ENCODE measurements at places on chromosomes 1 and 21.

DNA sequence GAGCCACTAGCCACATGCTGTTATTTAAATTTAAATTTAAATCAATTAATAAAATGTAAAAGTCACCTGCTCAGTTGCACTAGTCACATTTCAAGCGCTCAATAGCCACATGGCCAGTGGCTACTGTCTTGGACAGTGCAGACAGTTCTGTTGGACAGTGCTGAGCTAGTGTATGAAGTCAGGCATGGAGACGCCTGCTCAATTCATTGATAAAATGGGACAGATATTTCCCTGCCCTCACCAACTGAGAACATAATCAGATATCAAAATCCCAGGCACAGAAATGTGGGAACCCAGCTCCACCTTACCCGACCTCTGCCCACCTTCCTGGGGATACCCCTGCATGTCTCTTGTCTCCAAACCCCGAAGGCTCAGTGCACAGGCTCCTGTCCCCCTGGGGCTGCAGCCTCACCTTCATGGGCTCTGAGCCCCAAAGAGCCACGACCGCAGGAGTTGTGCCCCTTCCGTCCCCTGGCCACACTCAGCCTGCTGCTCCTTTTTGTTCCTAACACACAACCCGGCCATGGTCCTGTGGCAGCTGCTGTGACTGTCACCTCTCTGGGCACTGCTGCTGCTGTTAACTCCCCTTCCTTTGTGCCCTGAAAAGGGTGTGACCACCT, 63.5 kb downstream of the TCP10L start:
- no peak for DNase-seq

DNA sequence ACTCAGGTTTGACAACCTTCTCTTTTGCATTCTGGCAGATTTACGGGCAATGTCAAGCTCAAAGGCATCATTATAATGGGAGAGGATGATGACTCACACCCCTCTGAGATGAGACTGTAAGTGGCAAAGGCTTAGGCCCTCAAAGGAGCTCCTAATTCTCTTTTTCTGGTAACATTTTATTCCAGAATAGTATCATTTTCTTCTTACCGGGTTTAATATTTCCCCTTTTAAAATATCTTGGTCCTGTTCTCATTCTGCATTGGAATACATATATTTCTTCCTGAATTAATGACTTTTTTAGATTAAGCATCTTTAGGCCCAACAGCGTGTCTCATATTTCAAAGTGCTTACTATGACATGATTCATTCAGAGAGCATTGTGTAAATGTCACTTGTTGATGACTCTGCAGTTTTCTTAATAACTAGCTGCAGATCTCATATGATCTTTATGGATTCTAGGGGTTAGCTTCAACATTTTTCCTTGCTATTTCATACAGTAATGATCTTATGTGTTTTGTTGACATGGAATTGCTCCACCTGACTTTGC, 1.7 kb downstream of the PITHD1 start:
- DNase-seq: no peak

DNA sequence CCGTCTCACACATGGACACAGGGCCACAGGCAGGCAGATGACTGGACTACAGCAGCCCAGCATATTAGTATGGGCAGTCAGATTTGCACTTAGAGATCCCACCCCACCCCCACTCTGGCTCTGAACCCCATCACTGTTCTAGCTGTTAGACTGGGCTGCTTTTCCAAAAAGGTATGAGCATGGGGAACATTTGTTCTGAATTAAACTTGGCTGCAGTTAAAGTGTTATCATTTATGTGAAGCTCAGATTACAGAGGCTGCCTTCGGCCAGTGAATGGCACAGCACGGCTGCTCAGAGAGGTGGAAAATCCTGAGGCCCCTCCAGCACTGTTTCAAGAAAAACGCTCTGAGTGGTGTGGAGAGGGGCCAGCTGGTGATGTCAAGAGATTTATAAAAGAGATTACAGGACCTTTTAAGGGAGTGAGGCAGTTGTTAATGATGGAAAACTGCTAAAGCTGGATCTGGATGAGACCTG, 6.9 kb upstream of the NOS1AP start:
- DNase-seq: no peak

DNA sequence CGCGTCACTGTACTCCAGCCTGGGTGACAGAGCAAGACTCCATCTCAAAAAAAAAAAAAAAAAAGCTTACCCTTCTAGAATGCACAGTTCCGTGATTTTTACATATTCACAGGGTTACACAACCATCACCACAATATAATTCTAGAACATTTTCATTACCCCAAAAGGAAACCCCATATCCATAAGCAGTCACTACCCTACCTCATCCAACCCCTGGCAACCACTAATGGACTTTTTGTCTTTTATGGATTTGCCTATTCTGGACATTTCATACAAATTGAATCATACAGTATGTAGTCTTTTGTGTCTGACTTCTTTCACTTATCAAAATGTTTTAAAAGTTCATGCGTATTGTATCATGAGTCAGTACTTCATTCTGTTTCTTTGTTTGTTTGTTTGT, 22.8 kb downstream of the SYF2 start:
- no peak for DNase-seq

GRCh38 chr1:203295796-203296195, 9.5 kb upstream of the BTG2 start:
- no peak for DNase-seq

DNA sequence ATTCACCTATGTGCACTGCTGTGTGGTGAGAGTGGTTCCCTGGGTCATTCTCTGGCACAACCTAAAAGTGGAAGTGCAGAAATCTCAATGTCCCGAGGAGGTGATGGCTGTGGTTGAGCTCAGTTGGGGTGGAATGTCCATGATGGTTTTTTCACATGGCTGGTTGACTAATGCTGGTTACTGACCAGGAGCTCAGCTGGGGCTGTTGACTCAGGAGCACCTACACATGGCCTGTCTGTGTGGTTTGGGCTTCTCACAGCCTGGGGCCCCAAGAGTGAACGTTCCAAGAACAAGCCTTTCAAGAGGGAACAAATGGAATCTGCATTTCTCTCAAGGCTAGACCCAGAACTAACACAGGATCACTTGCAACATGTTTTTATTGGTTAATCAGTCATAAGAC, 6.4 kb upstream of the KANK4 start:
- DNase-seq: no peak

GRCh38 chr1:189269011-189269410, 1208.7 kb downstream of the BRINP3 start:
- no peak for DNase-seq

GRCh38 chr1:218573925-218574324, 228.8 kb downstream of the TGFB2 start:
- no peak for DNase-seq

DNA sequence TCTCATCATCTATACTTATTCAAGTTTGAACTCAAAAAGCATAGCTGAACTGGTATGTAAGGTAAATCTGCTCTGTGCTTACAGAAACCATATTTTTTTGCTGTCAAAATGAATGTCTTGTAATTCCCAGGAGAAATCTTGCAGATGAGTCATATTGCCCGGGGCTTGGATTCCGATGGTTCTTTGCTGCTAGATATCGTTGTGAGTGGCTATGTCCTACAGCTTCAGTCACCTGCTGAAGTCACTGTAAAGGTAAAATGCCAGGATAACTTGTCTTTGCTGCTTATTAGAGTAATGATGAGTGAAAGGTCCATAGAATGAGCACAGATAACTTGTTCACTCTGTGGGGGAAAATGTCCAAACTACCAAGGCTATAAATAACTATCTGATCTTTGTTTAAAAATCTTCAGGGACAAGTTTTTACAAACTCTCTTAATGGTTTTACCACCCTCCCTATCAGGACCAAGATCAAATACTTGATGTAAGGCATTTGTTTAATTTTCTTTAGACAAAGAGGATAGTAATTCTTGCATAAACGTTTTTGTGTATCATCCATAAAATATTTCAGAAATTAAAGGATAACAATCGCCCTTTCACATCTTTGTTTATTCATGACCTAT, 222.3 kb downstream of the TPR start:
- no peak for DNase-seq

DNA sequence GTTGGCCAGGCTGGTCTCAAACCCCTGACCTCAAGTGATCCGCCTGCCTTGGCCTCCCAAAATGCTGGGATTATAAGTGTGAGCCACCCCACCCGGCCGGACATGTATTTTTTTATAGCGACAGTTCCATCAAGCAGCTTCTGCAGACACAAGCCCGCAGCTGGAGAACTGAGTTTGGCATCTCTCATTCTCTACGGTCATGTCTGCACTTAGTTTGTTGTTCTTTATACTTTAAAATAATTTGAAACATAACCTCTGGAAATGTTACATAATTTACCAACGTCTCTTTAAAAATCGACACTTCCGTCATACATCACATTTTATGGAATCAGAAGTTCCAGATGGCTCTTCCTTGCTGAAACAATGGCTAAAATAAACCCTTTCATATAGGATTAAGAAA, 183.6 kb downstream of the DYRK1A start:
- no peak for DNase-seq

DNA sequence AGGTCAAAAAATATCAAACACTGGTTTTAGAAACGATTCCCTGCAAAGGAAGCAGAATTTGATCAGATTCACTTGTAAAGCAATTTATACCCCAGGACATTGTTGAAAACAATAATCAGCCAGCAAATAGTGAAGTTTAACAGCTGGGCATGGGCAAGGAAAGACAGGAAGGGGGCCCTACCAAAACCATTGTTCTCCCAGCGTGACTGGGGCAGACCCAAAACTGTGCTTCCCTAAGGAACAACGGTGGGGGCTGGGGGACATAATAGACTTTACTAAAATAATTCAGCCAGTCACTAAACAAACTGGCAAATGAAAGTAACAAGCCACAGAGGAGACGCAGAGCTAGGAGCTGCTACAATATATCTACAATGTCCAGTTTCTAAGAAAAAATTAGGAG, 100.2 kb downstream of the AHCTF1 start:
- no peak for DNase-seq

DNA sequence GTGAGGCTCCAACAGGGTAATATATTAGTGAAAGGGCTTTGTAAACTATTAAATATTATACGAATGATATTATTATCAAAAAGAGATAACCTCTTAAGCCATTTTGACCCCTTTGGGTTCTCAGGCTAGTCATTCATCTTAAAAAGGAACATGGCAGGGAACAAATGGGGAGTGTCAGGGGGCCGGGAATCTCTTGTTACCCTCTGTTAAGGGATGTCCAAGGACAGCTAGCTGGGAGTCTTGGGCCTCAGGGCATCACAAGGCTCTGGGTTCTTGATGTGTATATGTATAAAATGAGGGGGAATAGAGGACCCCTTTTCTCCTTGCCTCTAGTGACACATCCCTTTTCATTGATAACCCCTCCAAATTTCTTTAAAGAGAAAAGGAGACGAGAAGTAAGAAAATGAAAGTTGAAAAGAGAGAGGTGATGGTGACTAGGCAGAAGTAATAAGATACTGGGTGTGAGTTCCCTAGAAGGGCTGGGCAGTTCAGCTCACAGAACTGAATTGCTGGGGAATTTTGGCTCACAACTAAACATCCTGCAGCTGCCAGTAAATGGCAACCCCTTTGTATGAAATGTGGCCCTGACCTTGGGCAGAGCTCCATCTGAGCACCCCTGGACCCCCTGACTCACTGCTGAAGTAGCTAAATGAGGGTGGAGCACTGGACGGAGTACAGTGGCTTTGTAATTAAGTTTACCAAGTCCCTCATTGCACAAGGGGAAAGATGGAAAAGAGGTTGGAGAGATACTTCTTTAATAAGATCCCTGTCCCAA, 20.0 kb upstream of the ZNF326 start:
- no peak for DNase-seq

GRCh38 chr1:93847811-93848288, 31.2 kb downstream of the DNTTIP2 start:
- DNase-seq: no peak

- DNase-seq: no peak
Observed at GRCh38 chr1:53847980-53848379, 9.9 kb upstream of the NDC1 start.

DNA sequence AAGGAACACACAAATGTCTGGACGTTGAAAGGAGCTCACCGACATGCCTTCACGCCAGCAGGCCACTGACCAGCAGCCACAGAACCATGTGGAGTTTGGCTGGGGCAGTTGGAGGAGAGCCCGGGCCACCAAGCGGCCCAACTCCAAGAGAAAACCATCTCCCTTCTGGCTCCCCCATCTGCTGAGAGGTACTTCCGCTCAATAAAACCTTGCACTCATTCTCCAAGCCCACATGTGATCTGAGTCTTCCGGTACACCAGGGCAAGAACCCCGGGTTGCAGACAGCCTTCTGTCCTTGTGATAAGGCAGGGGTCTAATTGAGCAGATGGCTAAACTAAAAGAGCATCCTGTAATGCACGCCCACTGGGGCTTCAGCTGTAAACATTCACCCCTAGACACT, 24.4 kb downstream of the RGS4 start:
- DNase-seq: no peak

GRCh38 chr1:70403759-70404158, 7.3 kb upstream of the CTH start:
- no peak for DNase-seq

DNA sequence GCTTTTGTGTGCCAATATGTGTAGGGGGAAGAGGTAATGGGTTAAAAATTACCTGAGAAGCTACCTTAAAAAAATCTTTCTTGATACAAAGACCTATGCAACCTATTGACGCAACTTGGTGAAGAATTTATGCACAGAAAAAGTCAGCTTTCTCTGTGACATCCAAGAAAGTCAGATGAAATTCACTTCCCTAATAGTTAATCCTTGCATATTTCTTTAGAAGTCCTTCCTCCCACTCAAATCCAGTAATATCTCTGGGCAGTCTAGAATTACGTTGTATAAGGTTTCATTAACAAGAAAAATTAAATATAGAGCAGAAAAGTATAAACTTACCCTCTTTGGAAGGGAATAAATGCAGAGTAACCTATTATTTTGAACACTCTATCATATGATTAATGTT, 2.9 kb downstream of the UBAP2L start:
- DNase-seq: no peak

- DNase-seq: no peak
Observed at GRCh38 chr1:95640746-95641145, 406.7 kb downstream of the RWDD3 start.

DNA sequence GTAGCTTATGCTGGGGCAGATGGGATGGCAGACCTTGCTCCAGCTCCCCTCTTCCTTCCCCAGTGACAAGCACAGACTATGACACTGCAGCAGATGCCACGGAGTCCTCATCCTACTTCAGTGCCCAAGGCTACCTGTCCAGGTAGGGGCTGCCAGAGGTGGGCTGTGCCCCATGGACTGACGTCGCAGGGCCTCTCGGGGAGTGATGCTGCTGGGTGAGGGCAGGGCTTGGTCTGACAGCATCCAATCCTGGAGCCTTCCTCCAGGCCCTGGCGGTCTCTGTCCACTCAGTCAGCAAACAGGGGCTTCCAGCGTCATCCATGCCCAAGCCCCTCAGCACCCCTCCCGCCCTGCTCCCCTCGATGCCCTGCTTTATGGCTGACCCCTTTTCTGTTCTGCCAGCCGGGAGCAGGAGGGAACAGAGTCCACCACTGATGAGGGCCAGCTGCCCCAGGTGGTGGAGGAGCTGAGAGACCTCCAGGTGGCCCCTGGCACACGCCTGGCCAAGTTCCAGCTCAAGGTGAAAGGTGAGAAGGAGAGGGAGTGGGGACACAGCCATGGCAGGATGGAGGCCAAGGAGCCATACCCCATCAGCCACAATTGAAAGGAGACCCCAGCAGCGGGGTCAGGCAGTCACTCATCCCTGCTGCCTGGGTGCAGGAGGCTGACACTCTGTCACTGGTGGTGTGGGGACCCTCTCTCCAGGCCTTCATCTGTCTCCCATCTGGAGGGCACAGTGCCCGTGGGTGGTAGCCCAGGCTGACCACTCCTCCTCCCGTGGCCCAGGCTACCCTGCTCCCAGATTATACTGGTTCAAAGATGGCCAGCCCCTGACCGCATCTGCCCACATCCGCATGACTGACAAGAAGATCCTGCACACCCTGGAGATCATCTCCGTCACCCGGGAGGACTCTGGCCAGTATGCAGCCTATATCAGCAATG, 73.6 kb downstream of the TRIM11 start:
- no peak for DNase-seq

GRCh38 chr1:56844545-56845136, 10.0 kb upstream of the C8A start:
- DNase-seq: no peak
